Mesothelial cell of epicardium (in vitro differentiated cells): ENCODE measurements at places on chromosomes 12 and 14. TPM values are rescaled to one million over a fixed set of nuclear protein-coding genes. Genes with fewer than 3 reads are reported as not detected.

The PIANP gene
- 3.7 to 6.0 TPM (median 3.9 TPM) in 3 replicates for total RNA-seq

The FLRT2 gene
- total RNA-seq: 143 to 150 TPM (median 148 TPM) in 3 replicates

The GUCY2C gene
- total RNA-seq: 0.07 to 0.09 TPM (median 0.09 TPM) in 3 replicates

The SLC5A8 gene
- not detected in 3 replicates for total RNA-seq

The ZBTB1 gene
- 66.3 to 67.4 TPM (median 66.4 TPM) in 3 replicates for total RNA-seq

The NYNRIN gene
- total RNA-seq: 171 to 173 TPM (median 173 TPM) in 3 replicates

The DENND5B gene
- 27.1 to 27.7 TPM (median 27.2 TPM) in 3 replicates for total RNA-seq

DNA sequence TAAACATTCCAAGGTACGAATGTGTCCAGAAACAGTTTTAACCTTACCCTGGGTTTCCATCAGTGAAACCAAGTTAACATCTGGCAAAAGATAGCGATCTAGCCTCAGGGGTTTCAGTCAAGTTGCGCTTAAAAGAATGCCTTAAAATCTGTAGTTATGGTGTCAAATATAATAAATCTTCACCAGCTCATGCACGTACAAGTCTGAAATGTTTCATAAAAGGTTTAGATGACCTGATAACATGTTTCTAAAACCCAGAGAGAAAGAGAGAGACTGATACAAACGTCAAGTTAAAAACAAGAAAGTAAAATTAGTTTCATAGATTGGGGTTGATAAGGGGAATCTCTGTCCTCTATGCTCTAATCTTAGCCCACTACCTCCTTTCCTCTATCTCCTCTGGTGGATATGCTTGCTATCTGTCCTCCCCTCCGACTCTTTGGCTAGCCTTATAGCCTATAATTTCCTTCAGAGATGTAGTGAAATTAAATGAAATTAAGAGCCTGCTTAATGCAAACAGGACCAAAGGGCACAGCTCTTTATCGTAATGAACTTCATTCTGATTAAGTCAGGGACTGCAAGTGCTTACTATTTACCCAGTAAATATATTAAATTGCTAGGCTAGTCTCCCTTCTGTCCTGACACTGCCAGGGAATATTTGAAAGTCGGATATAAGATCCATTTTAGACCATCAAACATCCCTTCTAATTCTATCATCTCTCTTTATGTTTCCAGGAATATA, 18.4 kb upstream of the FOS start:
- no peak for DNase-seq

GRCh38 chr14:81655423-81656314, 122.0 kb upstream of the SEL1L start:
- no peak for DNase-seq

GRCh38 chr12:2003676-2004112, 563 bp downstream of the DCP1B start:
- DNase-seq: no peak

DNA sequence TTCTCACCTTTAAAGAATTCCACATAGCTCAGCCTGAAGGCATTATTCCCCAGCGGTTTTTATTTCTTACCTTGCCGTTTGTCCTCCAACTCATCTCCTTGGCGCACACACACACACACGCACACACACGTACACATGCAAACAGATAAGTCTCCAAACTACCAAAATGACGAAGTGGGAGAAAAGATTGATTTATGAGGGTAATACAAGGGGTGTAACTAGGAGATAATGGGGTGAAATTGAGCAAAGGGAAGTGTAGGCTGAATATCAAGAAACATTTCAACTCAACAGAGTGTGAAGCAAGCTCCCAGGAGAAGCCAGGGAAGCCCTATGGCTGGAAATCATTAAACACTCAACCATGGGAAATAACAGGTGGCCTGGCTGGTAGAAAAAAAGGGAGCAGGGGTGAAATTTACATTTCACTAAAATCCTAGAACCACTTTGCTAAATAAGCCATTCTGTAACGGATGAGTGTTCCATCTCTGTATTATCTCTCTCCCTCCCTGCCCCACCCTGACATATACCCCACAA, 41.0 kb downstream of the GRIN2B start:
- no peak for DNase-seq

DNA sequence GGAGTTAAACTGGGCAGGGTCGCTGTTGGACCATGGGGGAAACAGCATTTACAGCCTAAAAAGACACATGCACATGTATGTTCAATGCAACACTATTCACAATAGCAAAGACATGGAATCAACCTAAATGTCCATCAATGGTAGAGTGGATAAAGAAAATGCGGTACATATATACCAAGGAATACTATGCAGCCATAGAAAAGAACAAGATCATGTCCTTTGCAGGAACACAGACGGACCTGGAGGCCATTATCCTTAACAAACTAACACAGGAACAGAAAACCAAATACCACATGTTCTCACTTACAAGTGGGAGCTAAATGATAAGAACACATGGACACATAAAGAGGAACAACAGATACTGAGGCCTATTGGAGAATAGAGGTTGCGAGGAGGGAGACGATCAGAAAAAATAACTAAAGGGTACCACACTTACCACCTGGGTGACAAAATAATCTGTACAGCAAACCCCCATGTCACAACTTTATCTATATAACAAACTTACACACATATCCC, 25.0 kb upstream of the SRP54 start:
- DNase-seq: no peak

GRCh38 chr14:77086017-77086727, 11.9 kb upstream of the CIPC start:
- no peak for DNase-seq

- DNase-seq: no peak
Observed at GRCh38 chr12:1069846-1070245, 78.8 kb downstream of the ERC1 start.

DNA sequence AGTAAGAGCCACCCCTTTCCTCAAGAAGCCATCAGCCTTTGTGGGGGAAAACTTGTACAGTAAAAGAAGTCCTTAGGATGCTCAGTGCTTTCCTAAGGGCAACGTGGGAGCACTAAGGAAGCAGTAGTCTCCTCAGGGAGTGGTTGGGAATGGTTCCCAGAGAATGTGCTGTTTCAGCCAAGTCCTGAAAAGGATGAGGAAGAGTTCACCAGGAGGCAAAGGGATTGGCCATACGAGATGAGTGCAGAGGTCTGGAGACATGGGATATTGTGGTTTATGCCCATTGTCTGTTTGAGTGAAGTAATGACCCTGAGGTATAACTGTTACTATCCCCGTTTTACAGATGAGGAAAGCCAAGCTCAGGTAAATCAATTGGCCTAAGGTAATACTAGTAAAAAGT, 86.0 kb upstream of the ATF1 start:
- DNase-seq: no peak

- no peak for DNase-seq
Observed at GRCh38 chr12:124592481-124593160, 25.2 kb upstream of the NCOR2 start.

DNA sequence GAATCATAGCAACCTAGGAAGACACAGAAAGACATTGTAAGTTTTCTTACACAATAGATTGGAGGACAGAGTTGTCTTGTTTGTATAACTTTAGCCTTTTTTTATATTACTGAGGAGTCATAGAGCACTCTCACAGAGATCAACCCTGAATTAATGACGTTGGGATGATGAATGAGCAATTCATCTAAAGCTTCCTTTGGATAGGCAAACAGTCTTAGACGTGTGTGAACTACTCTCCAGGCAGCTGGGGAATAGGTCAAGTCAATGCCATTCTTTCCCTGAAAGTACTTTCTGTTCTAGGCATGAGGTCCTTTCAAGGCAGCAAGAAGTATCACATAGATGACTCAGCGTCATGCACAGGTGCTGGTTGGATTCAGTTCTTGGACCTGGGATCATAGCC, 369.1 kb upstream of the NOVA1 start:
- DNase-seq: no peak

- no peak for DNase-seq
Observed at GRCh38 chr12:77754086-77754485, 76.6 kb upstream of the NAV3 start.

DNA sequence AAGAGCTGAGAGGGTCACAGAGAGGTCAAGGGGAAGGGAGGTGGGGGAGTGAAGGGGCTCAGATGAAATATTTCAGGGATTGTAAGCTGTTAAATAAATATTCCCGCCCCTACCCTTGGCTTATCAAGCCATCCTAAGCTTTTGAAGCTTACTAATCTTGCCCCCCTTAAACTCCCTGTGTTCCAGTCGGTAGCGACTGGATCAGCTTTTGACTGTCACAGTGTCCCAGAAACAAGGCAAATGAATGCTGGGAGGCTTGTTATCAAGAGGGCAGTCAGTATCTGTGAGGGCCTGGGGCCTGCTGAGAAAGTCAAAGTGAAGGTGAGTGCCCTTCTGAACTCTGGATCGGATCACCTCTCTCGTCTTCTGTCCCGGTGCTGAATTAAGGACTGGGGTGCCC, 128.1 kb downstream of the DACT1 start:
- DNase-seq: no peak

DNA sequence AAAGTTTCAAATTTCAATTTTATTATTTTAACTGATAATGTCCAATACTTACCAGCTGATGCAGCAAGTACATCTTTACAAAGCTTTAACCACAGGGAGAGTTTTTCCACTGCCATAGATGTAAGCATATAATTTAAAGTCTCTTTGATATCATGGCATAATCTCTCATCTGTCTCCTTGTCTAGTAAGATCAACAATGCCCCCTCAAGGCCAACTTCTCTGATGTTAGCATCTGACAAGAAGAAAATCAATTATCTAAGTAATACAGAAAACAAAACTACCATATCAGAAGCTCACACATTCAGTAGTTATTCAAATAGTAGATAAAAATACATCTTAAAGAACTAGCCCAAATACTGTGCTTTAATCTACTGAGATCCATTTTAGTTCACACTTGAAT, 94.2 kb downstream of the HEATR5A start:
- no peak for DNase-seq

DNA sequence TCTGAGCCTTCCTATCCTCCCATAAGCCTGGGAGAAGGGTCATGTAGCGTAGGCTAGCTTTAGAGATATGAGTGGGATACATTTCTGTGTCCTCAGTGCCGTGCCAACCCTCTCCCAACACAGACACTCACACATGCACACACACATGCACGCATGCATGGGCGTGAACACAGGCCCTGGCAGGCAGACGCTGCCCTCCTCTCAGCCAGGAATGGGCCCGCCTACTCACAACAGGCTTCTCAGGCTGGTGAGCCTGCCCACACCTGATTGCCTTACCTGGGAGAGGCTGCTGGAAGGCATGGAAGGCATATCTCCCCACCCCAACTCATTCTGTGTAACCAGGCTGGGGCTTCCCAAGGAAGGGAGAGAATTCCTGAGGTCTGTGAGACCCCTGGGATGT, 12.8 kb upstream of the ACVR1B start:
- no peak for DNase-seq
